ENCODE measurements at places on chromosomes 12 and 14.

DNA sequence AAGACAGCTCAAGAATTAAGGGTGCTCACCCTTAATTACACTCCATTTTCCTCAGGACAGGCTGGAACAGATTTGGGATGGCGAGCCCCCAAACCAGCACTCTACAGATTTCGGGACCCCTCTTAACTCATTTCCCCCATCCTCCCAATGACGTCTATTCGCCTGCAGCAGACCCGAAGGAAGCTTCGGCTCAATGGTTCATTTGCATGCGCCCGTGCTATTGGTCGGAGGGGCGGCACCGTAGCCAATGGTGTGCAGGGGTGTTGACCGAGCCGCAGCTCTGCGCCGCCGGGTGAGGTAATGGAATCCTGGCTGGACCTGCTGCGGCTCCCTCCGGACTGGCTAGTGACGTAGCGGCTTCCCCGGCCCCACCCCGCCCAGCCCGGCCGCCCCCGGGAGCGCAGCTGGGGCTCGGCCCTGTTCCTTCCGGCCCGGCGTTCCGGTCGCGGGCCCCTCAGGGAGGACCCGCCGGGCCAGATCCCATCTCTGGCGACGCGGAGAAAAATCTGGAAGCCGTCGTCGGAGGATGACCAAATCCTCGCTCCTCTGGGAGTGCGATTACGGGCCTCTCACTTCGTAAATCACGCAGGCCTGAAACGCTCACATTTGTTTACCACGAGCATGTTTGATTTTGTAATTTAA is 18.3 kb upstream of the NR4A1 start:
- DNase-seq: peak; percentile 96

DNA sequence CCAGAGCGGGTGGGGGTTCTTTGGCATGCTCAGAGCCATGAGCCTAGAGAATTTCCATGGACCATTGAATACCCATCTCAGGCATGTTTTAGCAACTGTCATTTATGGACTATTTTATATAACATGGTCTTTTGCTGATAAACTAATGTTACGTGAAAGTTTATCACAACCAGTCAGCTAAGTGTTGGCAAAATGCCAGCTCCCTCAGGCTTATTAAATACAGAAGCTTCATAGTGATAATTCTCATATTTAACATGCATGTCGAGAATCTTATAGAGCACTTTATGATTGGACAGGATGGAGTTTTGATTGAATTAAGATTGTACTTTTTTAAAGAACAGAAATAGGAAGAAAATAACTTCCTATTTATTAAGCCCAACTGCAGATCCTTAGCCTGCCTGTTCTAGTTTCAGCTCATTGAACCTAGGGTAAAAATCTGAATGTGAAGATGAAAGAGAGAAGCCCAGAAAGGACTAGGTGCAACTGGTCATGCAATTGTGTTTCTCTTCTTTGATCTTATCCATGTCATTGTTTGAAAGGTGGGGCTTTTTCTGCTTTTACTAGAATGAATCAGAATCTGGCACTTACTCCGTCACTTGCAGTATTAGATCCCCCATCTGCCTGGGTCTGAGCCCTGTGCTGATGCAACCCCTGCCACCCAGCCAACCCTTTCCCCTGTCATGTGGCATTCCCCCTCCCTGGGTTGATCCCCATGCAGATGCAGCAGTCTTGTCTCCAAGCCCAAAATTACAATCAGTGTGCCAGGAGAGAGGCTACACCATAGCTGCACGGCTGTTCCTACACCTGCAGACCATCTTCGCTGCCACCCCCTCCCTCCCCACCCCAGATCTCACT is 134.6 kb upstream of the EVL start:
- no peak for DNase-seq

DNA sequence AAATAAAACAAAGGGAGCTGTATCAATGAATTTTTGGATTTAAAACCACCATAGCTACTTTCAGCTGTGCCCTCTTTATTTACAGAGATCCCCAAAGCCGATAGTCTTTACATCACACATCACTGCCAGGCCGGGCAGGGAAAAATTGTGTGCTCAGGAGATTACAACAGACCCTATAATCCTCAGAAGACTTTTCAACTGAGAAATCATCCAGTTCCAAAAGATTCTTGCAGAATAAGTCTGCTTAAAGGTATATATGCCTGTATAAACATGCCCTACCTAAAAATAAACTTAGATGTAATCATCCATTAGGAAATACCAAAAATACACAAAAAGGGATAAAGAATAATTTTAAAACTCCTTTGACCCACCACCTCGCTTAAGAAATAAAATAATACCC is 70.1 kb upstream of the MAP1LC3B2 start:
- no peak for DNase-seq

DNA sequence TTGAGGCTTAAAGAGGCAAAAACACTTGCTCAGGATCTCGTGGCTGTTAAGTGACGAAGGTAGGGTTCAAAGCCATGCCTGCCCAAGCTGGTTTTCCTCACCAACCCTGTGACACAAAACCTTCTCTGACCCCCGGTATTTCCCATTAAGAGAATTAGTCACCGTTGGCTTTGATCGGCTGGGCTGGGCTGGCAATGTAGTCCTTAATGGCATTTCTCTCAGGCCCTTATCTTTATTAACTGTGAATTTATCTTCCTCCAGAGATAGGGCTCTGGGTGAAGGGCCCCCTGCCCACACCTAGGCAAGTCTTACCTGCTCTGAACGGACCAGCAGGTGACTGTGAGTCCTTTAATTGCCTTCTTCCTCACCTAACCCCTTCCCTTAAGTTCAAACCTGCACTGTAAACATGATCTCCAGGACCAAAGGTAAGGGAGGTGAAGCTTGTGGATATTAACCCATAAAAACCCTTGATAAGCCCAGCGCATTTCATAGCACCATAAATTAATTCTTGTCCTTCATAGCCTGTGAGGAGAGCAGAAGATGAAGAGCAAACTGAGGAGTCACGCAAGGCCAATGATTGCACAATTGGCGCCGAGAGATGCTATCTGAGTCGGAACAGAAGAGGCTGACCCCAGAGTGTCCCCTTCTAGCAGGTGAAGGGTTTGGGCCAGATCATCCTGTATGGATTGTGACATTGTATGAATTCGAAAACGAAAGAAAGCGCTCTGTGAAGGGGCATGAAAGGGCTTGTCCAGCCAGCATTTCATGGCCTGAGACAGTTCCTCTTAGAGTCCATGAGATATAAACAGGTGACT is 790.8 kb upstream of the TBX3 start:
- DNase-seq: no peak

DNA sequence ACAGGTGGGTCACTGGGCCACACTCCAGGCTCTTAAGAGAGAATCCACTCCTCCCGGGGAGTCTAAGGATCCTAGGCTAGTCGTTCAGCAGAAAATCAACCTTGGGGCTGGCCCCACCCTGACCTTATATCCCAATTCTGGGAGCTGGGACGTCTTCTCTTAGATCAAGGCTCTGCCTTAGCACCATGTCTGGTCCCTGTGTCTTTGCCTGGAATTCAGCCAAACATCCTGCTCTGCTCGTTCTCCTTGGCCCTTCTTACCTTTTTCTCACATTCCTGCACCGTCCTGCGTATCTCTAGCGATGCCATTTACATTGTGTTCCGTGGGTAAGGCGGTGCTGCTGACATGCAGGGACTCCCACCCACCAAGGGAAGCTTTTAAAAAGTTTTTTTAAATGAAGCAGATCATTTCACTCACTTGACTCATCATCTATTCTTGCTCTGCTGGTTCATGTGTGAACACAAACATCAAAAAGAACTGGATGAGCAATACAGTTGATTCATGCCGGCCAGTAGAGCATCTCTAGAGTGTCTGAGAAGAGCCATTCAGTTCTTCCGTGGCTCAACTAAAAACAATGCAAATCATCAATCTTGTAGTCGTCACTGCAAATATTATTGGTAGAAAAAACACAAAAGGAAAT is 50.2 kb downstream of the KCNK13 start:
- peak; percentile 71 for DNase-seq

DNA sequence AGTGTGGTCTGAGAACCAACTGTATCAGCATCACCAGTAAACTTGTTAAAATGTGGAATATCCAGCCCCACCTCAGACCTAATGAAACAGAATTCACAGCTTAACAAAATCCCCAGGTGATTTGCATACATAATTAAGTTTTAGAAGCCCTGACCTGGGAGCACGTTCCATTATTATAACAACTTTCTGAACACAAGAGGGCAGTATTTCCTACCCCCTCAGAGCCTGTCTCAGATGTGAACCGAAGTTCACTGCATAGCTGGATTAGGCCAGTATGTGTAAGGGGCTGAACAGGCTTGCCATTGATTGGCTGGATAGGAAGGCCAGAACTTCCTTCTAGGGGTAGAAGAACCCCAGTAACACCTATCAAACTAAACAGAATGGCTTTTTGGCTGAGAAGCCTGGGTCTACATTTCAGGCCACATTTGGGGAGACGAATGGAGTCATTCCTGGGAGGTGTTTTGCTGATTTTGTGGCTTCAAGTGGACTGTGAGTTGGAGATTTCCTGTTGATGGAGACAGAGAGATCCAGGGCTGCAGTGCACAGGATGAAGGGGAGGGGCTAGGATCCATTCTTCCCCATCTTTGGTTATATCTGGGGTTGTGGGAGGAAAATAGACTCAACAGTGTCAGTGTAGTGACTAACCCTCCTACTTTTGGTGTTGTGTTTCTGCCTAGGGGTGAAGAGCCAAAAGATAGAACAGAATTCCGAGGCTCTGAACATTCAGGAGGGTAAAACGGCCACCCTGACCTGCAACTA is 94.7 kb upstream of the OR4E1 start:
- no peak for DNase-seq

GRCh38 chr12:54010053-54010971 is 1.5 kb downstream of the HOXC8 start:
- no peak for DNase-seq

DNA sequence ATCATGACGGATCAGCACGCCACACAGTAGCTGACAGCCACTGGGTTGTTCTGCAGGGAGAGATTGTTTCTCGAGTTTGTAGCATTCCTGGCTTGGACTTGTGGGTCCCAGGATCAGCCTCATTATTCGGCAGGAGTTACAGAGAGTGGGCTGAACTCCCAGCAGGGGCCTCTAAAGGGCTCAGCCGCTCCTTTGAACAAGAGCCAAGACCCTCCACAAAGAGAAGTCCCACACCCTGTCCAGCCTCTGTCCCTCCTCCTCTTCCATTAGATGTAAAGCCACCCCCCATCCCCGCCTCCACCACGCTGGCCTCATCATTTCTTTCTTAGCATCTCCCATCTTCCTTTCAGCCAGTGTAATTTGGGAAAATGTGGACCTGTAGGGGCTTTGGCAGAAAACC is 96.7 kb upstream of the HSPB8 start:
- no peak for DNase-seq

DNA sequence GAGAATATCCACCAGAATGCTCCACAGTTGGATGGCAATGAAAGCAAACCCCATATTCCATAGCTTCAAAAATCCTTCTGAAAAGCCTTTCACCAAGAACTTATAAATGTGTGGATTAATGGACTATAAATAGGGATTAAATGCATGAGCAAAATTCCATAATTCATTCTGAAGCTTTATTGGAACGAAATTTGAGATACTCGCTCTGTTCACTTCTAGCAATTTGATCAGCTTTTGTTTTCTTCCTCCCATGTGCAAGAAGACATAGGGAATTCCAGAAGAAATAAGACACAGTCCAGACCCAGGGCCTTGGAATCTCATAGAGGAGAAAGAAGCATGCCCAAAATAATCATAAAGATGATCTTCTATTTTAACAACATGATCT is 285.9 kb upstream of the TMPO start:
- no peak for DNase-seq

DNA sequence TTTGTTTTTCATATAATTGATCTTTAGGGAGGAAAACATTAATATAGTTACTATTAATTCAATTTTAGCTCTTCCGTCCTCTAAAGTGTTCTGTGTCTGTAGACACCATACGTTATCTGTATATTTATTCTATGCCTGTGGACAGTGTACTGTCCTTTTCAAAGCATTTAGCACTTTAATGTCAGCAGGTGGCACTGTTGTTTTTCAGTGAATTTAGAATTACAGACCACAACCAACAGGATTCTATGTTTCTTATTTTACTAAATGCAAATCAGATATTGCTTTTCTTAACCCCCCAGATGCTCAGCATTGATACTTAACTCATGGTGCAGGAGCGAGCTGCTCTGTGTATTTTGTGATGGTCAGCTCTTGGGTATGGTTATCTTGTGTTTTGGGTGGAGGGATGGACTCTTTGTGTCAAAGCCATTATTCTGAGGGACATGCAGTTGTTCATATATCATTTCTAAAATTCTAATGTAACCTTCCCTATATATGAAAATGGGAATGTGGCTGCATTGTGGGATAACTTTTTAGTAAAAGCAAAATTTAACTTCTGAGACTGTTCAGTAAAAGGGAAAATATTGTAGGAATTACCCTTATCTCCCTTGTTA is 65.2 kb downstream of the PAPOLA start:
- peak; percentile 47 for DNase-seq

DNA sequence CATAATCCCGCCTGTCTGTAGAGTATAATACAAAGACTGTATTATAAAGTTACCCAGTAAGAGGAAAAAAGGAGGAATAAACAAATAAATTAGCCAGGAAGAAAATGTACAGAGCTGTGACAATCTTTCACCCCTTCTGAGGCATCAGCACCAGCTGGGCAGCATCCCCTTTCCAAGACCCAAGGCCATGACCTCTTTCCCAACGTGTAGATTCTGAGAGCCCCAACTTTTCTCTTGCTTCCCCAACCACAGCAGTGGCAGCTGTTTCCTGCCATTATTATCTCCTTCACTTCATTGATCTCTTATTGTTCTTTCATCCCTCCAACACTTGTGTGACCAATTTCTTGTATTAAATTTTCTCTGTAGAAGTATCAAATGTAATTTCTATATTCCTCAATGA is 101.6 kb downstream of the BBS10 start:
- DNase-seq: no peak

GRCh38 chr12:3076730-3077571 is at the start of gene TSPAN9:
TSPAN9 (plus strand) TSS chr12:3077379; CDS start chr12:3201194, 123,815 bp downstream.
- DNase-seq: peak; percentile 56

GRCh38 chr14:34204774-34205173 is 253.9 kb upstream of the EGLN3 start:
- no peak for DNase-seq

DNA sequence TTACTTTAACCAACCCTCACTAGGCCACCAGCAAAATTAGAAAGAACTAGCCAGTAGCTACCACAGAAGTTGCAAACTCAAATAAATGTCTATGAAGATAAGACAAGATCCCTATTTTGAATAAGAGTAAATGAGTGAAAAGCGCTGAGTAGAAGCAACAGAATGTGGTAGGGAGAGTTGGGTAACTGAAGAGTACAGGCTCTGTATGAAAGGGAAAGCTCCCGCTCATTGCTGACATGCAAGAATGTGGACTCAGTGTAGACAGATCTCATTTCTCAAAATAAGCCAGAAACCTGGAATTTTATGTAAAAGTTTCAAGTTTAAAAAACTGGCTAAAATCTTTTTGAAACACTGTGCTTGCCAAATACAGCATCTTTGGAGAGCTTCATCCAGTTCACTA is 63.9 kb downstream of the NAV3 start:
- no peak for DNase-seq

- no peak for DNase-seq
These were observed 161.0 kb upstream of the CRY1 start for GRCh38 chr12:107254258-107254856.

GRCh38 chr12:114667669-114668150 is 16.3 kb downstream of the TBX3 start:
- no peak for DNase-seq

All from fibroblast of skin of right quadriceps (primary cell).